Colonic mucosa (tissue), 4 donors: ENCODE measurements at places on chromosomes 2 and 18. TPM values are rescaled to one million over a fixed set of nuclear protein-coding genes. Genes with fewer than 3 reads are reported as not detected.

- no peak for DNase-seq
These were observed 72.6 kb downstream of the VIT start for GRCh38 chr2:36769106-36769505.

NTSR2 gene
- not detected for total RNA-seq

DNA sequence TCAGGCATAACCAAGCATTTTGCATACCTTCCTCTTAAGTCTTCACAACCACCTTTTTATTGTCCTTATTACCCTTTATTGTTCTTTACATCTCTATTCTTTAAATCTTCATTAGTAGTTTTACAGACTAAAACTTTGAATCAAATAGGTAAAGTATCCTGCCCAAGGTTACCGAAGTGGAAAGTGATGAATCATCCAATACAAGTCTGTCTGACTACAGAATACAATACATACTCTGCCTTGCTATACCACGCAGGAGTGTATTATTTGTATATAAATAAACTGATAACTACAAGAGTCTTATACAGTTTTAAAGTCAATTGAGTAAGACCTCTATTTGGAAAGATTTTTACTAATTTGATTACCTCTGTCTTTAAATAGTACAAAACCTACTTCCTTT is 196.0 kb downstream of the ZEB2 start:
- DNase-seq = no peak

DNA sequence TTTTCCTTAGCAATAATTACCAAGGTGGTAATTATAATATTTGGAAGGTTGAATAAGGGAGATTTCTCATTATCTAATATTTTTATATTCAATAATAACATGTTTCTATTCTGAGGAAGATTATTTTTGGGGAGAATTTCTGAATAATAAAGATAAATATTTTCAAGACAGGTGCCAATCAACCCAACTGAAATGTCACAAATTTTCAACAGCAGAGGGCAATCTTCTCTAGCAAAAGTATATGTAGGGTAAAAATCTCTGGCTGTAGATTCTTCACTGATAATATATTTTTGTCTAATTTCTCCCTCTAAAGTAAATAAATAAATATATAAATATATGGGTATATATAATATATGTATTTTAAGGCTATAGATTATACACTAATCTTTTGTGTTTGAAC is 1187.2 kb upstream of the CRIM1 start:
- DNase-seq = no peak

DYSF gene
- 2.4 TPM for total RNA-seq

- DNase-seq = no peak
These were observed 131.8 kb upstream of the TTC39C start for GRCh38 chr18:23882616-23883276.

DNA sequence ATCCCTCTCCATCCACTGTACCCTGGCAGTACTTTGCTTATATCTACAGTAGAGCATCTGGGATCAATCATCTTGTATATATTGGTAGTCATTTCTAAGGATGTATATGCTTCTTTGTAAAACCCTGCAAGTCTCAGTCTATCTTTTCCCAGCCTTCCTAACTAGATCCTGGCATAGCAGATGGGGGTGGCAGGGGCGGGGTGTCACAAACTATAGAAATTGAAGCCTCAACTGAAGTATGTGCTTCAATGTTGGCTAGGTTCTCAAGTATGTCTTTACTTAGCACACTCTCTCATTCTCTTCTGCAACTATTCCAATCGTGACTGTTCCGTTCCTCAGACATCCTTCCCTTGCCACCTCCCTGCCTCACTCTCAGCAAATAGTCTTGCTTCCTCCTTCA is 30.1 kb upstream of the AGPS start:
- DNase-seq = no peak

- no peak for DNase-seq
These were observed 222.9 kb downstream of the NDUFA10 start for GRCh38 chr2:239802185-239802649.

DNA sequence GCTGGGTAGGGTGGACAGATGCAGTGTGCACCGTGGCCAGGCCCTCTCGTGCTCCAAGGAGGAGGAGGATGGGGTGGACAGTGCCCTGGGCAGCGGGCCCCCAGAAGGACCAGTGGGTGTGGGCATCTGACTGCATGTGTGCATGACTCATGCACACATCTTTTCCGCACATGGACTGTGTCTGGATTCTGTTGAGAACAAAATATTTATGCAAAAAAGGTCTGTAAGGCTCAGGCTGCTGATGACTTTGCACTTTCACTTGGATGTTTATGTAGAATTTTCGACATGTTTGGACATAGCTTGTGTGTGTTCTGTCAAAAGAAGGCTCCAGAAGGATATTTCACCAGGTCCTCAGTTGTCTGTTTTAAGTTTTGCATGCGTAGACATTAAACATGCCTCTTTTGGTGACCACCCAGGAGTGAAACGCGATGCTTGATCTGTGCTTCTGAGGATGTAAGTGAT is 45.6 kb downstream of the MTCL1 start:
- DNase-seq = no peak

DNA sequence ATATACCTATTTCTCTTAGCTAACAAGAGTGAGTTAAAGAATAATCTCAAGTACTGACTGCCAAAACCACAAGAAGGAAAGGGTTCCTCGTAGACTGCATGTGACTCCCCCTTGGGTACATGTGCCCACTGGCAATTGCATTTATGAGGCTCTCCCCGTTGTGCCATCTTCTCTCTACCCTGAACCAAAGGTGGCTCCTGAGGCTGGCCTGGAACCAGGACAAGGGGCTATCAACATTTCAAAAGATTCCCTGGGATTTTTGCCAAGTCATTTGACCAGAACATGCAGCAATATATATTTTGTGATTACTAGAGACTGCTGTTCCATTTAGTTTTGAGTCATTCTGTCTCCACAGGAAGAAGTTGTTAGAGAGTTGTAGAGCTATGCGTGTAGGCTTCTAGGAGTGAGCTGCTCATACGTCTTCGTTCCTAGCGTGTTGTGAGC is 45.8 kb downstream of the LAMA3 start:
- peak; percentile 35 for DNase-seq

- no peak for DNase-seq
These were observed 555.8 kb upstream of the ID2 start for GRCh38 chr2:8125741-8126711.

GRCh38 chr2:116804901-116805300 is 1009.6 kb upstream of the DDX18 start:
- DNase-seq = peak; percentile 30

- no peak for DNase-seq
These were observed 35.1 kb downstream of the MAPK4 start for GRCh38 chr18:50594942-50595341.

DNA sequence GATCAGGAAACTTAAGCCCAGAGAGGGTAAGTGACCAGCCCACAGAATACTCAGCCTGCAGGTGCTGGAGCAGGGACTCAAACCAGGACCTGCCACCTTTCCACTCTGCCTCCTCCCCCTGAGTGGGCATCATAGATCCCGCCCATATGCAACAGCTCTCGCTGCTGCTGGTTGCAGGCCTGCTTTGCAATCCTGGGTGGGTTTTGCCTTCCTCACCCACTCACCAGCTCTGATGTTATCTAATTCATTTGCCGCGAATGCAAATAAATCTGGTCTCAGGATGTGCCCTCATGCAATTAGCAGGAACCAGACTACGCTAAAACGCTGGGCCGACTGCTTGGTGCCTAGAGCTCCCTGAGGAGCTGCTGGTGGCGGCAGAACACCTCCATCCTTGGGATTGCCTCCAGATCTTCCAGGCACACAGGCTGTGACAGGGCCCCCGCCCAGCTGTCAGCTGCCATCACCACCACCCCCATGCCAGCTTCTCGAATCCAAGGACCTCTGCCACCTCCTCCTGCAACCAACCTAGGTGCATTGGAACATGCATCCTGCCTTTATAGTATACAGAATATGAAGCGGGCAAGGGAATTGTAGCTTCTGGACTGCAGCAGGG is 28.8 kb downstream of the CNGA3 start:
- no peak for DNase-seq

GRCh38 chr2:190180313-190181122 is 118.0 kb upstream of the MSTN start:
- peak; percentile 76 for DNase-seq

HOXD8 gene
- 3.1 TPM for total RNA-seq

DNA sequence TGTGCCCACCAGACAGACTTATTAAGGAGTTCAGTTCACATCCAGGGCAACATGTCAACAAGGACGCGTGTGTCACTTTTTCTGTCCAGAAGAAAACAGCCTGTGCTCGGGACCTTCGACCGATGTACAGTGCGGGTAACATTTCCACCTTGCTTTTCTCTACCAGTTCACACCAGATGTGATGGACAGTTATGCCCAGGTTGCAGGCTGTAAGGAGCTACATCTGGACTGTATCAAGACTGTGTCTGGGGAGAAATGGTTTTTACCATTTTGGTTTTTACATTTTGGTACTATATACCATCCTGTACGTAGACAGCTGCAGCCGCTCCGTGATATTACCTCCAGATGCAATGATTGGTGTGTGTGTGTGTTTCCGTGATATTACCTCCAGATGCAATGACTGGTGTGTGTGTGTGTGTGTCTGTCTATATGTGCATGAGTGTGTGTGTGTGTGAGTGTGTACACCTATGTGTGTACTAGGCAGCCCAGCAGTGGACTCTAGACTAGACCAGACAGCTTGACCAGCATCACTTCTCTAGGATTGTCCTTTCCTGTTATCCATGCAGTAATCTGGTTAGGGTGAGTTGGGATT is 118.0 kb downstream of the COL6A3 start:
- DNase-seq = no peak

NYAP2 gene
- total RNA-seq = 0.12 TPM

DNA sequence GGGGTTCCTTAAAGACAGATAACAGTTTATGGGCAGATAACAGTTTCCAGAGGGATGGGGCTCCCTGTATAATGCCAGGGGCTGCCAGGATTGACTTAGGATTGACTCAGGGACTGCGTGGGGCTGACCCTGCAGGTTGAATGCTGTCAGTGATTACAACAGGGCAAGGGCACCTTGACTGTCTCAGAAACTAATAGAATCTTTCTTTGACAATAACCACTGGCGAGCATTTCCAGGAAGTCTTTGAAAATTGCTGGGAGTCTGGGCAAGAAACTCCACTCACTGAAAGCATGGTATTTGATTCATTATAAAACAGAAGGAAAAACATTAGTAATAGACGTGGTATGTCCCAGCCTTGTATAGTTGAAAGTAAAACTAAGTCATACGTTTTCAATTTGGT is 101.0 kb downstream of the GPD2 start:
- DNase-seq = no peak

DNA sequence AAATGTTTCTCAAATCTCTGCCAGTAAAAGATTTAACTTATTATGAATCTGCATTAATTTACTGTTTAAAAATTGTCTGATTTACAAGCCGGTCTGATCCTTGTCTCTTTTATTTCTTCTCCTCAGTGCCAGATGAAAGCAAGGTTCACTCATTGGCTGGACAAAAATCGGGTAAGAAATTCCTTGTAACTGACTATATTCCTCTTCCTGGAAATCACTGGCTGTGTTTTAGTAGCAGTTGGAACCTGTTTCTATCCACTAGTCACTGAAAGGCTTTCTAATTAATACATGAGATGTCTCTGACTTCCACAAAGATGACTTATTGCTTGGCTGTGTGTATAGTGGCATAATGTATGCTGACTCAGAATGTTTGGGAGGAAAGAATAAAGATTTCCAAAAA is 436.6 kb upstream of the NRP2 start:
- no peak for DNase-seq

GRCh38 chr2:28670856-28671255 is 80.8 kb upstream of the PPP1CB start:
- DNase-seq = no peak

MOGAT1 gene
- total RNA-seq = 0.24 TPM
